Esophagus squamous epithelium (tissue), 5 donors: ENCODE measurements at places on chromosomes 12 and 14.

DNA sequence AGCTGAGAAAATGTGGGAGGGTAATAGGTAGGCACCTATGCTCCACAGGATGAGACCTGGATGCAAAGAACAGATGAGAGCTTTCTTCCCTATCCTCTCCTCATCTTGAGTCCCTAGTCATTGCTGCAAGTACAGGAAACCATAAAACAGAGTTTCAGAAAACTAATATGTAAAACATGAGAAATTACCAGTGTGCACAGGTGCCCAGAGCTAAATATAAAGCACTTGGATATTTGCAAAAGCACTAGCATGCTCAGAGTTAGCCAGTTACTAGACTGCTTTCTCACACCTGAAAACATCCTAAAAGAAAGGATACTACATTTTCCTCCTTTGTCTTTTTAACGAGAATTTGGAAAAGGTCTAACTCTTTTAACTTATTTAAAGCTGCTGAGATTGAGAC lies 324.3 kb downstream of the DAD1 start:
- DNase-seq, result no peak

DNA sequence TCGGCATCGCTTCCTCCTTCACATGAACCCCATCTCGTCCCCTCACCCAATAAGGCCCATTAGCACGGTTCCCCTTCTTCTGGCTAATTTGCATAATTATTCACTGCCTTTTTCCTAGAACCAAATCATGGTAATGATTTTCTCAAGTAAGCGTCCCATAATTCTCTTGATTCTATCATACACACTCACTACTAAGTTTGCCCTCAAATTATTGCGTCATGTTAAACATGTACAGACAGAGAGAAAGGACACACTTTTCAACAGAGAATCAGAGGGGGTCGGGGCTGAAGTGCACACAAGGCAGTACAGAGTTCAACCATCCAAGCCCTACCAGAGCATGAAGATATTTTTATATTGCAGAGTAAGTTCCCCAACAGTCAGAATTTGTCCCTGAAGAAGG lies 256.6 kb downstream of the FOXN3 start:
- DNase-seq, result no peak

DNA sequence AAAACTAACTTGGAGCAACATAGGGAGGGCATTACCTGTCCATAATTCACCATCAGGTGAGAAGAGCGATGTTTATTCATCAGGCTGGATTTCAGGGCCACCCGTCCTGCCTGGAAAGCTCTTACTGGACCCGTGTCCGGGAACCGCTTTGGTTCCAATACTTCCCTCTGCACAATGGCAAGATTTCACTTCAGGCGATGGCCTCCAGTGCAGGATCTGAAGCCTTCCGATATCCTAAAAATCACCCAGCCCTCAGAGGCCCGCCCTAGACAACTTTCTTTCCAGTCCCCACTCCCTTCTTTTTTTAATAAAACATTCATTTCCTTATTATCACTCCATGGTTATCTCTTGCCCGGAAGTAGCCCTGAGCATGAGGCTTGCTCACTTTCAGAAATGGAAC lies 92.5 kb downstream of the BCL11B start:
- no peak for DNase-seq

- no peak for DNase-seq
Observed at GRCh38 chr12:21631367-21631766, 26.3 kb downstream of the LDHB start.

- no peak for DNase-seq
Observed at GRCh38 chr14:36818794-36819384, 157.2 kb downstream of the PAX9 start.
